Urinary bladder (tissue), 4 donors: ENCODE measurements at places on chromosomes 4 and X. TPM values are rescaled to one million over a fixed set of nuclear protein-coding genes. Genes with fewer than 3 reads are reported as not detected.

Gene SORCS2
- polyA plus RNA-seq = 5.3 TPM

Gene DMP1
- not detected for polyA plus RNA-seq

Gene PPP2R2C
- 0.94 TPM for polyA plus RNA-seq

Gene KLHL4
- 1.1 TPM for polyA plus RNA-seq

Gene TMEM156
- 0.53 TPM for polyA plus RNA-seq

Gene YIPF7
- polyA plus RNA-seq = 0.09 TPM

Gene TMA16
- 15.0 TPM for polyA plus RNA-seq
